Activated CD8-positive, alpha-beta memory T cell treated with anti-CD3 and anti-CD28 coated beads for 48 hours (primary cell): ENCODE measurements at places on chromosomes 16 and 17.

DNA sequence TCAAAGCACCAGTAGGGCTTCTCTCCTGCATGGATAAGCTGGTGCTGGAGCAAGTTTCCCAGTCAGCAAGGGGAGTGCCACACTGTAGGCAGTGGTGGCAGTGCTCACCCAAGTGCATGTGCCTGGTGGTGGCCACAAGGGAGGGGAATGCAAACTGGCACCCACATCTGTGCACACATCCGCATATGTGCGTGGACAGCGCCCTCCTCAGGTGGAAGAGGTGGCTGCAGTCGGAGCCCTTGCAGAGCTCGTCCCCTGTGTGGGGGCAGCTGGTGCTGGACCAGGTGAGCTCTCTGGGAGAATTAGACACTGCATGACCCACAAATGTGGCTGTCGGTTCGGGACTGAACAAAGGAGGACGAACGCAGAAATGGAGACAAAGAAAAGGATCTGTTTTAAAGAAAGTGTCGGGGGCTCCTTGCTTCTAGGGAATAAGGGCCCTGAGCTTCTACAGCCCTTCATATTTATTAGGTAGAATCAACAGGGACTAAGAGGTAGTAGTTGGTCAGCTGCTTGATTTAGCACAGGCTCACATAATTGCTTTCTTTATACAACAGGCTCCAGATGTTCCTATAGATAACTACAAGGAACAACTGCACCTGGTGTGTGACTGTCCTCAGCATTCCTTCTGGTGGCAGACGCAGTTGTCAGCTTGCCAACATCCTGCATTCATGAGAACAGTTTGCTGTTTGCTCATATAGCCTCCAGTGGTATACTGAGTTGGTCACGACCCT lies 5.3 kb upstream of the ZNF689 start:
- DNase-seq: peak; percentile 84

DNA sequence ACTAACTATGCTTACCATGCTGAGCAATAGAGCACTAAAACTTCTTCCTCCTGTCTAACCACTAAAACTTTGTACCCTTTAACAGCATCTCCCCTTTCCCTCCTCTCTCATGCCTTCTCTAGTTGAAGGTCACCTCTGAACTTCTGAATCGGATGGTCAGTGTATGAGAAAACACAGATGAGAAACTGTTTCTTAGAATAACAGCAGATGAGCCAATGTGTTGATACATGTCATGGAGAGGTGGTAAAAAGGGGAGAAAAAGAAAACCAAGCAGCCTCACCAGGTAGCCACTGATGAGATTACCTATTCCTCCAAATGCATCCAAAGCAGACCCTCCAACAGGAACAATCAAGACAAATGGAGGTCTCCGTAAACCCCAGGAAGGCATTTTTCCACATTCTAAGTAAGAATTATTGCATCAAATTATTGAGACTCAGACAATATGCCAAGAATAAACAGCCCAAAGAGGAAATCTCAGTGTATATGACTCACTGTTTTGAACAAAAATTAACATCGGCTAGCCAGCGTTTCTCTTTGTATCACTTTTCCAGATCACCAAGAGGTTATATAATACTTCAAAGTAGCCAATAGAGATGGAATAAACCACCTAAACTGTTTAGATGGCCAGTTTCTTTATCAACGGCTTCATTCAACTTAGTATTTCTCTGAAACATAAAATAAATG lies 793.3 kb upstream of the SOX9 start:
- no peak for DNase-seq

GRCh38 chr16:10876799-10877341 lies at the start of gene CIITA:
CIITA (plus strand) TSS chr16:10877202; CDS start chr16:10877331, 129 bp downstream.
- DNase-seq: no peak

DNA sequence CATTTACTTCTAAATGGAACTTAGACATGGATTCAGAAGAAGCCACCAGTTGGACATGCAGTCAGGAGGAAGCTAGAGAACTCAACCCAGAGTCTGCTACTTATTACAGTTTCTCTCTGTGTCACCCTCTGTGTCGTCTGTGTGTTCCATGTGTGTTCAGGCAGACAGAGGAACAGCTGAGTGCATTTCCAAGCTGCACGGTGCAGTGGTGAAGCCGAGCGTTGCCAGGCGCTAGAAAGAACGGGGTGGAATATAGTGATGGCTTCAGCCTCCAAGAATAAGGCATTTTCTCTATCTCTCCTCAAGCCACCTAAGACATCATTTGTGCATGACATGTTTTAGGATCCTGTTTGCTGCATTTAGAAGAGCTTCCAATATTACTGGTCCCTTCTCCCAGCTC lies 101.1 kb upstream of the CCL2 start:
- no peak for DNase-seq

GRCh38 chr17:30809867-30810266 lies 14.6 kb downstream of the CRLF3 start:
- DNase-seq: no peak

DNA sequence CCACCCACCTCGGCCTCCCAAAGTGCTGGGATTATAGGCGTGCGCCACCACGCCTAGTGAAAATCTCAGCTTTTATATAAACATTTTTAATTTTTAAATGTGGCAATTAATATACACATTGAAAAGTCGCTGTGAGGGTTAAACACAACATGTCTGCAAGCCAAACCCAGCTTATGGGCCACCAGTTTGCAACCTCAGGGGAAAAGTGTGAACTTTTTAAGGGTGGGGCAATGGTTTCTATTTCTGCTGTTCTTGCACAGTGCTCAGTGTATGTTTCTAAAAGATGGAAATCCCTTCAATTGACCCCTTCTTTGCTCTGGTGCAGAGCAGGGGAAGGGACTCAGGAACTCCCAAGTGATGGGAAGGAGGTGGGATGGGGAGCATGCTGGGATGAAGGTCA lies 18.3 kb upstream of the SUPT4H1 start:
- DNase-seq: no peak
